ENCODE measurements at places on chromosomes 11 and 22.

- DNase-seq = peak; percentile 31
Observed at GRCh38 chr11:20059587-20060021, 100.7 kb downstream of the DBX1 start.

- DNase-seq = peak; percentile 71
Observed at GRCh38 chr11:76371170-76371569, 9.8 kb downstream of the THAP12 start.

GRCh38 chr22:35317680-35318290 lies 18.1 kb downstream of the TOM1 start:
- no peak for DNase-seq

- no peak for DNase-seq
Observed at GRCh38 chr11:124928942-124929665, 6.7 kb downstream of the HEPACAM start.

DNA sequence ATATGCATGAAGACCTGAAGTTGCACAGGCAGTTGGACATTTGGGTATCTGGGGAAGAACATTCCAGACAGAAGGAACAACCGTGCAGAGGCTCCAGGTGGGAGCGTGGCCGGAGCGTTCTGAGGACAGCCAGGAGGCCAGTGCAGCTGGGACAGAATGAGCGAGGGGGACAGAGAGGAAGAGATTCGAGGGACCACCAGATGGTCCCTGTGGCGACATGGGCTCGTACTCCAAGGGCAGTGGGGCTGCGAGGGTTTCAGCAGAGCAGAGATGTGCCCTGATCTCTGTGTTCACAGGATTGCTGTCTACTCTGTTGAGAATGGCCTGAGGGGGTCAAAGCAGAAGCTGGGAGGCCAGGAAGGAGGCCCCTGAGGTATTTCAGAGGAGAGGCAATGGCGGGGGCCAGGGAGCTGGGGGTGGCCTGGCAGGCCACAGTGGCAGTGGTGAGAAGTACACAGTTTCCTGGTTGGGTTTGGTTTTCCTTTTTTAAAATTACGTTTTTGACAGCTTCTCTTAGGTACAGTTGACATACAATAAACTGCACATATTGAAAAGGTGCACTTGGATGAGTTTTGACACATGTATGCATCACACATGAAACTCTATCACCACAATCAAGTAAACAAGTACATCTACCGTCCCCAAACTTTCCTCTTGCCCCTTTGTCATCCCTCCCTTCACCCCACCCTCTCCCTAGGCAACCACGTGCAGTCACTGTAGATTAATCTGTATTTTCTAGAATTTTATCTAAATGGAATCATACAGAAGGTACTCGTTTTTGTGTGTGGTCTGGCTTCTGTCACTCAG lies 24.8 kb upstream of the SOX10 start:
- DNase-seq = no peak

- peak; percentile 25 for DNase-seq
Observed at GRCh38 chr11:11157185-11157584, 195.9 kb downstream of the CSNK2A3 start.

GRCh38 chr11:78469896-78470295 lies 52.3 kb upstream of the GAB2 start:
- no peak for DNase-seq

DNA sequence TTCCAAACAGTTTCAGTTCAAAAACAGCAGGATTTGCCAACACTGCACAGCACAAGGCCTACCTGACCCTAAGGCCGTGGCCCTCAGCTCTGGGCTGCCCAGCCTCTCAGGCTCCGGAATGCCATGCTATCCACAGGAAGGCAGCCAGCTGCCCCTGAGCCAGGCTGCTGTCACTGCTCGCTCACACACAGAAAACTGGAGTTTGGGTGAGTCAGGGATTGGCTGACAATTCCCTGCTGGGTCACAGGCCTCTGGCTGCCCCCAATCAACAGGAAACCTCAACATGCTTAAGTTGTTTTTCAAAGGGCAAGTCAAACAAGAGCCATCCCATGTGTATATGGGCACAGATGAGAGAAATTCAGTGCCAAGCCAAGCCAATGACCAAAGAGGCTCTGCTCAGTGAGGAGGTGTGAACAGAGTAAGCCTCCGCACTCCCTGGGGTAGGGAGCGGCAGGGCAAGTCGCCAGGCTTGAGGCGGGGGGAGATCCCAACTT lies 50.2 kb downstream of the RPL27A start:
- DNase-seq = peak; percentile 84

DNA sequence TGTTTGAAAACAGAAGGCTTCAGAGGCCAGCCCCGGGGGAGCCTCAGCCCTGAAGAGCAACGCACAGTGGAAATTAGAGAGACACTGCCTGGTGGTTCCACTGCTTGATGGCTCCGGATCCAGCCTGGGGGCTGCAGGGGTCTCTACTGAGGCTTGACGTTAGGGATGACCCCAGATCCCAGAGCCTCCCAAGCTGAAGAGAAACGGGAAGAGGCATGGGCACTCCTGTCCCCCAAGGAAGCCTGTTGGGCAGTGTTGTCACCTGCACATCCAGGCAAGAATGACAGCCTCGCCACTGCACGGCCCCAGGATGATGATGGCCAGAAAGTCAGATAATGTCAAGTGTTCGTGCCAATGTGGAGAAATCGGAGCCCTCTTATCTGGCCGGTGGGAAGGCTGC lies 56.8 kb upstream of the FGF3 start:
- DNase-seq = no peak

GRCh38 chr11:28347371-28347770 lies 239.2 kb downstream of the METTL15 start:
- DNase-seq = no peak

DNA sequence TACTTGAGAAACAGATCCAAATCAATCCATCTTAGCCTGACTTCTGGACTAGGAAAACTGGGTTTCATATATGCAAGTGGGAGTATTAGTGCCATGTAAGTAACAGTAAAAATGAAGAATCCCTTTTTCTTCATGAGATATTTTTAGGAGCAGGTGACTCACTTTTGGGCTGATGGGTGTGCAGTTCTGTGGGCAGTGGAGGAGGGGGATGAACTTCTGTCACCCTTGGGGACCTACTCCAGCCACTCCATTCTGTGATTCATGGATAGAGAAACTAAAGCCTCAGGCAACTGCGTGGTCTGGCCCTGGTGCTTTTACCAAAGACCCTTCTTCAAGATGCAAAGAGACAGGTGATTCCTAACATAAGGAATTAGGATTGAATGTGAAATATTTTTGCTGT lies 208.6 kb upstream of the NARS2 start:
- no peak for DNase-seq

- DNase-seq = no peak
Observed at GRCh38 chr11:19116276-19116970, 545 bp upstream of the ZDHHC13 start.

DNA sequence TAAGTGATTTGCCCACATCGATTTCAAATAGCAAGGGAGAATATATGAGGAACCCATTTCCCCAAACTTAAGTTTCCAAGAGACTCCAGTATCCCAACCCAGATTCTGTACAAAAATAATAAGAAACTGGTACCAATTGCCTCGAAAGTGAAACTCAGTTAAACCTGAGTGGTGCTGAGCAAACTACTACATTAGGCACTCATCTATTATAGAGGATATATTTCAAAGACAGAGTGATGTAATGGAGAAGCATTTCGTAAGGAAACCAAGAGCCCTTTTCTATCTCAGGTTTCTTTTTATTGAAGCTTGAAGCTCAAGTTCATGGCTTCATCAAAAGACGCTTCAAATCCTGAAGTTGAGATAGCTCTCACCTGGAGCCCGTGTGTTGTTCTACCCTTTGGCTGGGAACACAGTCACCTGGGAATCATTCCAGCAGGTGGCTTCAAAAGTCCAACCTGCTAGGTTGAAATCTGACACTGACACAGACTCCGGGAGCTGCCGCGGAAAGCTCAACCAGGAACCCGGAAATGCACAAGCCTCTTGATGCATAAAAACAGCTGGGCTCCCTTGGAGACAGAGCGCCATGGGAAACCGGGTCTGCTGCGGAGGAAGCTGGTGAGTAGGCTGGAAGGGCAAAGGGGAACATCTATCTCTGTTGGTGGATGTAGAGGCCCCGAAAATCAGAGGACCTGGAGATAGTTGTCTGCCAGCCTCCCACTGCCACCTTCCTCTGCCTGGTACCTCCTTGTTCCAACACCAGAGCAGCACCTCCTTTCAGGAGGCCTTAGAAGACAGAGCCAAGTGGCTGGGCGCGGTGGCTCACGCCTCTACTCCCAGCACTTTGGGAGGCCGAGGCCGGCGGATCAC lies at the start of gene C11orf52:
Gene C11orf52, plus strand, starts transcription at position 524 of the 867 bp plus-strand sequence. Its CDS starts 60 bp downstream, at position 584.
- peak; percentile 44 for DNase-seq

GRCh38 chr11:92854952-92855351 lies 114.5 kb upstream of the MTNR1B start:
- DNase-seq = no peak

DNA sequence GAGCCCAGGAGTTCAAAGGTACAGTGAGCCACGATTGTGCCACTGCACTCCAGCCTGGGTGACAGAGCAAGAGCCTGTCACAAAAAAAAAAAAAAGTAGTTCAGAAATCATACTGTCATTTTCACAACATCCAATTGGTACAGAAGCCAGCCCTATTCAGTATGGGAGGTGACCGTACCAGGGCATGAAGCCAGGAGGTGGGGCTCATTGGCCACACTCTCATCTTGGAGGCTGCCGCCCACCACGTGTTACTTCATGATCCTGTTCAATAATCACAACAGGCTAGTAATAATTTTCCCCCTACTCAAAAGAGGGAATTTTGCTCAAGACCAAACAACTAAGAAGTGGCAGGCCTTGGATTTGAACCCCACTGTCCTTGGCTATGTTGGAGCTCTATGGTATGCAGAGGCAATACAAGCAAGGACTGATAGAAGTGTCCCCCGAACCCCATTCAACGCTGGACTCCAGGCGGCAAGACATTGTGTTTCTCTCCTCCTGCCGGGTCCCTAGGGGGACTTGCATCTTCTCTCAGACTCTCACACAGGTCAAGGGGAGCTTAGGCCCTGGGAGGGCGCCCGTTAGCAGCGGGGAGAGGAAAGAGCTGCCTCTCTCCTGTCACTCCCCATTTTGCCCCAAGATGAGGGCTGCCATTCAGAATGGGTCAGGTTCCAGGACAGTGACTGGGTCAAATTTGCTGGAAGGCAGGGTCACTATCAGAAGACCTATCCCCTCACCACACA lies 40.2 kb upstream of the EMID1 start:
- no peak for DNase-seq

DNA sequence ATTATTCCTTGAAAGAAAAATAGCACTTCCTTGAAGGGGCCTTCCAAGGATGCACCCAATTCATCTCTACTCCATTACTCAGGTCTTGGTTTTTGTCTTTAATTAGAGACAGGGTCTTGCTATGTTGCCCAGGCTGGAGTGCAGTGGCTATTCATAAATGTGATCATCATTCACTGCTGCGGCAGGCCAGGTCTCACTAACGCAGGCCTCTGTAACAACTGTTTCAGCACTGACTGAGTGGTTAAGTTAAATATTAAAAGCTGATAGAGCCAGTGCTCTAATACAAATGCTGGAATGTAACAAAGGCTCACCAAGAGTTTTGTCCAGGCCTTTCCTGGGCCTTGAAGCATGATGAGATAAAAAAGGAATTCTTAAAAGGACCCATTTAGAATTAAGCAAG lies 61.4 kb upstream of the GNAZ start:
- DNase-seq = no peak

DNA sequence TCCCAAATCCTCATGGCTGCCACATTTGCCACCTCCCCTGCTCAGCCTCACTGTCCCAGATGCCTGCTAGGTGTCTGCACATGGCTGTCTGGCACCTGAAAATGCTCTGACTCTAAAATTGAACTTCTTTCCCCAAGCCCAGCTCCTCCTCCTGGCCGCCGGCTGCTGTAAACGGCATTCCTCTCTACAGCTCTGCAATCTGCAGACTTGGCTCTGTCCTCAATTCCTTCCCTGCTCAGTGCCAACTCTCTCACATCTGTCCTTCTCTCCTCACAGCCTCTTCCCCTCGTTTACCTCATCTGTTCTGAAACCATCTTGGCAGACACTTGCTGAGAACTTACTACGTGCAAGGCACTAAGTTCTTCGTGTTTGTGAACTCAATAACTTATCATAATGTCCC lies 169.4 kb upstream of the SYT13 start:
- peak; percentile 84 for DNase-seq

GRCh38 chr11:122235615-122236014 lies 119.6 kb upstream of the BLID start:
- peak; percentile 59 for DNase-seq

- no peak for DNase-seq
Observed at GRCh38 chr11:79768343-79768742, 327.5 kb upstream of the TENM4 start.

DNA sequence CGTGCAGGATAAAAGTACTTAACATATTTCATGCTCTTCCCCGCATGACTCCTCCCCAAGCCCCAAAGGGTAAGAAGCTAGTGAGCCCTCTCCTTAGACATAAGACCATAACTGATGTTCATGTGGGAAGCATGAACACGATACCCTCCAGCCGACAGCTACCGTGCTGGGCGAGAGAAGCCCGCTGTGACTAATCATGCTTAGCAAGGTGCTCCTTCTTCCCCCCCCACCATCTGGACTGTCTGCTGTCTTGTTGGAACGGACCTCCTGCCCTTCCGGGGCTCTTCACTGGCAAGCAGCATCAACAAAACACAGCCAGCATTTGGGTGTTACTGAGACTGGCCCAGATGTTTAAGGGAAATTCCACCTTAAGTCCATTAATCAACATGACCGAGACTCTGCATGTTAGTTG lies 200.6 kb downstream of the DBX1 start:
- DNase-seq = no peak

DNA sequence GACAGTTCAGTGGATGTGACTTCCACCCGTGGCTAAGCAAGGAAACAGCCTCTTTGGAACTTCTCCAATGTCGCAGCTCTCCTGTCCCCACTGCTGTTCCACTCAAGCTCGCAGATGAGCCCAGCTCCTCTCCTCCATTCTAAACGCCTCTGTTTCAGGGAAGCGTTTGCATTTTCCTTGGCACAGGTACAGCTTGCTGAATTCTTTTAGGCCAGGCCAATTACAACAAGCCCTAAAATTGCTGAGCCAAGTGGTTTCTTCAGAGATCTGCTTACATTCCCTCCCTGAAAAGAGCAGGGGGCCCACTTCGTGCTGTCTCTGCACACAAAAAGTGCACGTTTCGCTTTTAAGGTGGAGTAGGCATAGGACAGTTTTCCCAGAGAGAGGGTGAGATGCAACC lies 91.5 kb upstream of the BLID start:
- DNase-seq = peak; percentile 90

- DNase-seq = peak; percentile 16
Observed at GRCh38 chr11:28242596-28242995, 134.4 kb downstream of the METTL15 start.

DNA sequence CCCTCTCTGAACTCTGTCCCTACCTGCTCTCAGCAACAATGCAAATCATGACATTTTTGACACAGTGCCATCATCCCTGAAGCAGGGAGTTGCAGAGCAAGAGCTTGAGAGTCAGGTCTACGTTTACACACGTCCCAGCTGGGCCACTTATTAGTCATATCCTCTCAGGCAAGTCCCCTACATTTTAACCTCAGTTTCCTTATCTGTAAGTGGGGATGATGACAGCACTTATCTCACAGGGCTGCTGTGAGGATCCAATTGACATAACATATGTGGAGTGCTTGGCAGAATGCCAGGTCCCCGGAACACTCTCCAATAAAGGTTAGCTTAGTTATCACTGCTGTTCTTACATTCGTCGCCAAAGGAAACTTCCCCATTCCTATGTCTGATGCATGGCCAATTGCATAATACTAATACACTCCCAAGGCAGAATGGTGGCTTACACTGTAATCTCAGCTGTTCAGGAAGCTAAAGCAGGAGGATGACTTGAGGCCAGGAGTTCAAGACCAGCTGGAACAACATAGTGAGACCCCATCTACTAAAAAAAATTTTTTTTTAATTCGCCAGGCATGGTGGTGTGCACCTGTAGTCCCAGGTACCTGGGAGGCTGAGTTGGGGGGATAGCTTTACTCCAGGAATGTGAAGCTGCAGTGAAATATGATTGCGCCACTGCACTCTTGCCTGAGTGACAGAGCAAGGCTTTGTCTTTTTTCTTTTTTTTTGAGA lies 16.6 kb downstream of the ASCC2 start:
- DNase-seq = peak; percentile 98
